ENCODE measurements at places on chromosomes 11 and 22. TPM values are rescaled to one million over a fixed set of nuclear protein-coding genes. Genes with fewer than 3 reads are reported as not detected.

APLNR gene
- 239 TPM for total RNA-seq

PNPLA3 gene
- not detected for total RNA-seq

OR52H1 gene
- 1.2 TPM for total RNA-seq

CCDC15 gene
- 3.0 TPM for total RNA-seq

SCN2B gene
- total RNA-seq = not detected

GRCh38 chr11:83115026-83115425 lies 41.9 kb upstream of the PCF11 start:
- no peaks in the 10 kb centered on the region for H3K27me3 ChIP-seq
- peaks cover 37% of the 10 kb centered on the region for H3K4me1 ChIP-seq
- no peak overlapping the region for H3K27ac ChIP-seq
- DNase-seq = no peak
- H3K4me3 ChIP-seq = no peak overlapping the region

DNA sequence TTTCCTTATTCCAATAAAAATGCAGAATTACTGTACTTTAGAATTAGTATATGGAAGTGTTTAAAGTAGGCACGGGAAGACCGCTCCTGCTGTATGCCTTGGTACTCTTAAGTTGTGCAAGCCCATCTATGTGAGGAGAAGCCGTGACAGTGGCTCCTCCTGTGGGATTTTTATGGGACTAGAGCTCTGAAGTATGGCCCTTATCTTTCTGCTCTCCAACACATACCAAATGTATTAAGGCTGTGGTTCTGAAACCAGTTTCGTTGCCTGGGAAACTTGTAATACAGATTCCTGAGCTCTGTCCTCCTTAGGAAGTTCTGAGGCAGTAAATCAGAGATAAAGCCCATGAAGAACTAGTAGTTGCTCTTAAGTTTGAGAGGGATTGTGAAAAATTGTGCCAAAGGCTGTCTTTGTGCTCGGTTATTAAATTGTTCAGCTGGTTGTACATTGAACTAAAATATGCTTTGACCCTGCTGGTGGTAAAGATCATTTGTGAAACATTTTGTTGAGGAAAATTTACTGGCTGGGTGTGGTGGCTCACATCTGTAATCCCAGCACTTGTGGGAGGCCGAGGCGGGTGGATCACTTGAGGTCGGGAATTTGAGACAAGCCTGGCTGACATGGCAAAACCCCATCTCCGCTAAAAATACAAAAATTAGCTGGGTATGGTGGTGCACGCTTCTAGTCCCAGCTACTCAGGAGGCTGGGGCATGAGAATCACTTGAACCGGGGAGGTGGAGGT lies 29.3 kb downstream of the RTN3 start:
- no peak for DNase-seq
- H3K27ac ChIP-seq = no peak overlapping the region
- H3K36me3 ChIP-seq = peaks cover 10% of the 10 kb centered on the region
- H3K4me3 ChIP-seq = no peak overlapping the region
- no peaks in the 10 kb centered on the region for H3K27me3 ChIP-seq
- peaks cover 4% of the 10 kb centered on the region for H3K4me1 ChIP-seq

- peak overlapping the region; percentile 3 for H3K4me3 ChIP-seq
- no peaks in the 10 kb centered on the region for H3K27me3 ChIP-seq
- H3K36me3 ChIP-seq = no peaks in the 10 kb centered on the region
- peaks cover 21% of the 10 kb centered on the region for H3K4me1 ChIP-seq
- no peak for DNase-seq
- peak overlapping the region; percentile 72 for H3K27ac ChIP-seq
Measured at GRCh38 chr22:17237038-17237668, 17.9 kb upstream of the ADA2 start.

DNA sequence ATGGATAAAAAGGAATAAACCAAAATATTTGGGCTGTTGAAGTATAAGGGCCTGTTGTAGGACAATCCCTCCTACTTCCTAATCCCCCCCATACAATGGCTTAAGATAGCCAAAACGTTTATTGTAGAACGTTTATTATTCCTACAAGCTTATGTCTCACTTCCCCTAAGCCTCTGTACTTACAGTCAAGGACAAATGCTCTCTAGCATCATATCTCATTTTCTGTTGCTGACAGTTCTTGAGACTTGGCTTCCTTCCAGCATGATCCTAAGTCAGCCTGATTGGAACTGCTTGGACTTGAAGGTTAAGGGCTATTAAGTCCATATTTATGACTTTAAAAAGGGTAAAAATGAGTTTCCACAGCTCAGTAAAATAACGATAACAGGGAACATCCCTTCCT lies 8.8 kb downstream of the MISFA start:
- peaks cover 27% of the 10 kb centered on the region for H3K36me3 ChIP-seq
- H3K27ac ChIP-seq = no peak overlapping the region
- H3K4me1 ChIP-seq = no peaks in the 10 kb centered on the region
- H3K4me3 ChIP-seq = no peak overlapping the region

DNA sequence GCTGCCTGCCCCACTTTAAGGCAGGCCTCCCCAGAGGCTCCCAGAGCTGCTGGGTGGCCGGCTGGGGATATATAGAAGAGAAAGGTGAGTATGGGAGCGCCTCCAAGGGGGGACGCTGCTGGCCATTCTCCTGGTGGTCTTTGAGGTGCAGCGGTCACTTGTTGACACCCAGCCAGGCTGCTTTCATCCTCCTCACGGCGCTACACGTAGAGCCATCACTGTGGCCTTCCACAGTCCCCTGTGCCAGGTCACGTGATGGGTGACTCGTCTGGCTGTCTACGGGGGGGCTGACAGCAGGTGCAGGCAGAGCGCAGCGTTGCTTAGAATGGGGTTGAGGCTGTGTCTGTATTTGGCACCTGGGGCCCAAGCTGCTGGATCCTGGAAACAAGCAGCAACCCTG lies 1.9 kb downstream of the ACR start:
- H3K4me1 ChIP-seq = no peaks in the 10 kb centered on the region
- H3K36me3 ChIP-seq = no peaks in the 10 kb centered on the region
- no peak overlapping the region for H3K4me3 ChIP-seq
- no peaks in the 10 kb centered on the region for H3K27me3 ChIP-seq

DNA sequence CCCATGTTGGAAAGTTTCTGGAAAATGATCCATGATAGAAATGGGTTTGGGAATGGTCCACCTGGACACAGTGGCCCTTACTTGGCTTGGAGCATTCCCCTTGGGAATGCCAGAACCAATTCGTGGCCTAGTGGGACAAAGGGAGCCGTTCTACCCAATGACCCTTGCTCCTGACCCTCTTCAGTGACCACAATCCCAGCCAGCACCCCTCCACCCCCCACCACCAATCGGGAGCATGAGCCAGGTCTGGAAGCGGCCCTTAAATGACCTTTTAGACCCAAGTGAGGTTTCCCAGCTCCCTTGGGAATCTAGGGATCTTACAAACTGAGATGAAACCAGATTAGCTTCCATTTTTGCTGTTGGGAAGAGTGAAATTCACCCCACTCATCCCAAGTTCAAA lies 51.3 kb upstream of the CDON start:
- H3K27me3 ChIP-seq = no peaks in the 10 kb centered on the region
- H3K4me3 ChIP-seq = no peak overlapping the region
- H3K27ac ChIP-seq = no peak overlapping the region
- H3K4me1 ChIP-seq = peaks cover 5% of the 10 kb centered on the region
- DNase-seq = peak; percentile 28
- no peaks in the 10 kb centered on the region for H3K36me3 ChIP-seq

GRCh38 chr11:90722552-90723190 lies 499.8 kb upstream of the CHORDC1 start:
- no peak overlapping the region for H3K4me3 ChIP-seq
- H3K4me1 ChIP-seq = no peaks in the 10 kb centered on the region
- no peaks in the 10 kb centered on the region for H3K27me3 ChIP-seq
- no peak overlapping the region for H3K27ac ChIP-seq
- no peak for DNase-seq

- no peaks in the 10 kb centered on the region for H3K27me3 ChIP-seq
- no peaks in the 10 kb centered on the region for H3K36me3 ChIP-seq
- no peak overlapping the region for H3K4me3 ChIP-seq
- H3K27ac ChIP-seq = no peak overlapping the region
- no peak for DNase-seq
Measured at GRCh38 chr11:127471662-127472061, 471.1 kb upstream of the KIRREL3 start.

GRCh38 chr11:108319541-108320145 lies 96.8 kb downstream of the ATM start:
- H3K4me1 ChIP-seq = no peaks in the 10 kb centered on the region
- H3K27me3 ChIP-seq = no peaks in the 10 kb centered on the region
- DNase-seq = no peak
- H3K36me3 ChIP-seq = peaks cover 57% of the 10 kb centered on the region
- no peak overlapping the region for H3K4me3 ChIP-seq

GRCh38 chr11:125743681-125744080 lies 2.4 kb upstream of the PATE1 start:
- no peak overlapping the region for H3K4me3 ChIP-seq
- no peak for DNase-seq
- H3K4me1 ChIP-seq = no peaks in the 10 kb centered on the region

DNA sequence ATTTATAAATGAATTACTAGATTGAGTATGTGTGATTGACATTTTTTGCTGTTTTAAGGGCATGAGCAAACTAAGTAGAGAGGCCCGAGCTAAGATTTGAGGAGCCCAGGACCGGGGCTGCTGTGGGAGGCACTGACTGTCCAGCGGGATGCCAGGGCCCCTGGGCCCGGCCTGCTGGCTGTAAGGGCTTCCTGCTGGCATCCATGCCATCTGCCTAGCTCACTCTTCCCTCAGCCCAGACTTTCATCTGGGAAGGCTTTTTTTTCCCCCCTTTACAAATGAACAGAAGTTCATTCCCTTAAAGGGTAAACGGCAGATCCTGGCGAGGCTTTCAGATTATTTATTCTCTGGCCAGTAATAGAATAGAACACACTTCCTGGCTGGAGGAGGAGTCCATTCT lies 16.0 kb upstream of the TP53I11 start:
- peaks cover 17% of the 10 kb centered on the region for H3K4me1 ChIP-seq
- H3K4me3 ChIP-seq = no peak overlapping the region
- H3K36me3 ChIP-seq = no peaks in the 10 kb centered on the region
- H3K27me3 ChIP-seq = no peaks in the 10 kb centered on the region
- no peak for DNase-seq

GRCh38 chr11:63945477-63946163 lies 6.8 kb downstream of the NAA40 start:
- H3K4me1 ChIP-seq = peaks cover 10% of the 10 kb centered on the region
- no peak overlapping the region for H3K4me3 ChIP-seq
- no peaks in the 10 kb centered on the region for H3K27me3 ChIP-seq
- H3K36me3 ChIP-seq = no peaks in the 10 kb centered on the region
- DNase-seq = no peak

GRCh38 chr11:3840870-3841425 lies at the start of gene RHOG:
Gene RHOG (minus strand): TSS chr11:3840959. CDS start chr11:3828138, 12,821 bp downstream.
- H3K36me3 ChIP-seq = no peaks in the 10 kb centered on the region
- no peaks in the 10 kb centered on the region for H3K27me3 ChIP-seq
- H3K4me3 ChIP-seq = peak within 1 kb of the TSS; percentile 96
- H3K4me1 ChIP-seq = peaks cover 32% of the 10 kb centered on the region
- peak; percentile 97 for DNase-seq
